ENCODE measurements at places on chromosomes 11 and 22. TPM values are rescaled to one million over a fixed set of nuclear protein-coding genes. Genes with fewer than 3 reads are reported as not detected.

GRCh38 chr11:113505541-113506375, 30.6 kb upstream of the DRD2 start:
- peak; percentile 75 for DNase-seq

GRCh38 chr11:36848660-36849059, 250.6 kb upstream of the RAG2 start:
- DNase-seq, result no peak

- DNase-seq, result peak; percentile 61
Observed at GRCh38 chr11:108734956-108735559, 70.2 kb downstream of the DDX10 start.

- no peak for DNase-seq
Observed at GRCh38 chr11:132792341-132793140, 739.8 kb downstream of the OPCML start.

Gene DRAP1
- total RNA-seq, result 228 TPM

DNA sequence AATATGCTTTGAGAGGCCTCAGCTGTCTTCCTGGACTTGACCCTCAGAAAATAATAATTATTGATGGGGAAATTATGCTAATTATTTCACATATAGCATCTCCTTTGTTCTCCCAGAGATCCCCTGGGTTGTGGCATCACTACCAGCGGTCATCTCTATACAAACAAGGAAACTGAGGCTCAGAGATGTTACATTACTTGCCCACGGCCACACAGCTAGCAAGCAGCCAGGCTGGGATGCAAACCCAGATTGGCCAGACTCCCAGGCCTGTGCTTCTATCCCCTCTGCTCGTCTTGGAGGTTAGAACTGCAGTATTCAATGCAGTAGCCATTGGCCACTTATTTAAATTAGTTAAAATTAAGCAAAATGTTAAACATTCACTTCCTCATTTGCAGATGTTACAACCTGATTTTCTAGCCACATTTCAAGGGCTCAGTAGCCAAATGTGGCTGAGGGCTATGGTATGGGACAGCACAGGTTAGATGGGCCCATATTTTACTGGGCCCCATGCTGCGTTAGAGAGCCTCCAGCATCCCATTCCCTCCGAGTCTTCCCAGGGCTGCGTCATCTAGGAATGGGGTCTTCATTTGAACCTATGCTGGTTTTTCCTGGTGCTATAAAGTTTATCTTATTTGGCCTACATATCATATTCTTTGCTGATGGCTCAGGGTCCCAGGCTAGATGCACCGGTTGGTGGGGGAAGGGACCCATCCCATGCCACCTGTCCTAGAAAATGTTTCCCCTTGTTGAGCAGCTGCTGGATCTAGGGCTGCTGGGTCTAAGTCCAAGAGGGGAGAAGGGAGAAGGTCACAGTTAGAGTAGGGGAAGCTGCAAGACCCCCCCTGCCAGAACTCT, 2.2 kb downstream of the SLC35C1 start:
- DNase-seq, result no peak

DNA sequence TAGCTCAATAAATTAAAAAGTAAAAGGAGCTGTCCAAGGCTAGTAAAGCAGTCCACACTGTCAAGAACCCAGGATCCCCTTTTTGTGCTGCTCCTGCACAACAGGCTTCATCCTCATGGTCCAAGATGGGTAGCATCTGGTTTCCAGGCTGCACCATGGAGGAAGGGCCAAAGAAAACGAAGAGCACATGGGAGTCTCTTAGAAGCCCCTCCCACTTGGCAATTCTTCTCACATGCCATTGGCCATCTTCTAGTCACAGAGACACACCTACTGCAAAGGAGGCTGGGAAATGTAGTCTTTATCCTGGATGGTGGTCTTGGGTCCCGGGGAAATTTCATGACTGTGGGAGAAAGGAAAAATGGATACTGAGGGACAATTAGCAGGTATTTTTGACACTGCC, 37.8 kb downstream of the PRR5L start:
- DNase-seq, result peak; percentile 59
